ENCODE measurements at places on chromosomes 1 and 21. TPM values are rescaled to one million over a fixed set of nuclear protein-coding genes. Genes with fewer than 3 reads are reported as not detected.

Gene SH2D1B
- total RNA-seq = not detected

Gene DYNLT5
- not detected for total RNA-seq

- DNase-seq = no peak
Observed at GRCh38 chr1:190226006-190226405, 251.7 kb downstream of the BRINP3 start.

DNA sequence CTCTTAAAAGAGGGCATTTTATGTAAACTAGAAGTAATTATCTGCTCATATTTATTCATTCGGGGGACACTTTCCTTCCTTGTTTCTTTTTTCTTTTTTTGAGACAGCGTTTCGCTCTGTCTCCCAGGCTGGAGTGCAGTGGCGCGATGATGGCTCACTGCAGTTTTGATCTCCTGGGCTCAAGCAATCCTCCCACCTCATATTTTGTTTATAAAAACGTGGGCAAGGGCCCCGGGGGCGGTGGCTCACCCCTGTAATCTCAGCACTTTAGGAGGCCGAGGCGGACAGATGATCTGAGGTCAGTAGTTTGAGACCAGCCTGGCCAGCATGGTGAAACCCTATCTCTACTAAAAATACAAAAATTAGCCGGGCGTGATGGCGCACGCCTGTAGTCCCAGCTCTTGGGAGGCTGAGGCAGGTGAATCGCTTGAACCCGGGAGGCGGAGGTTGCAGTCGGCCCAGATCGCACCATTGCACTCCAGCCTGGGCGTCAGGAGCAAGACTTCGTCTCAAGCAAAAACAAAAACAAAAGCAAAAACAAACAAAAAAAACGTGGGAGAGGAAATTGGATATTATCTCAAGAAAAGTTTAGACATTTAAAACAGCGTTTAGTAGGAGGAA is 926 bp upstream of the DFFA start:
- peak; percentile 75 for DNase-seq

GRCh38 chr1:19251305-19252196 is at the start of the genes EMC1 and MRTO4:
Gene EMC1, minus strand, starts transcription at chr1:19251524. Its CDS starts 15 bp downstream, at chr1:19251509.
Gene MRTO4, plus strand, starts transcription at chr1:19251805. Its CDS starts 31 bp downstream, at chr1:19251836.
- peak; percentile 95 for DNase-seq

- no peak for DNase-seq
Observed at GRCh38 chr1:25560788-25561187, 17.4 kb downstream of the LDLRAP1 start.

Gene B3GALT6
- total RNA-seq = 17.7 TPM

Gene GCSAML
- total RNA-seq = not detected

DNA sequence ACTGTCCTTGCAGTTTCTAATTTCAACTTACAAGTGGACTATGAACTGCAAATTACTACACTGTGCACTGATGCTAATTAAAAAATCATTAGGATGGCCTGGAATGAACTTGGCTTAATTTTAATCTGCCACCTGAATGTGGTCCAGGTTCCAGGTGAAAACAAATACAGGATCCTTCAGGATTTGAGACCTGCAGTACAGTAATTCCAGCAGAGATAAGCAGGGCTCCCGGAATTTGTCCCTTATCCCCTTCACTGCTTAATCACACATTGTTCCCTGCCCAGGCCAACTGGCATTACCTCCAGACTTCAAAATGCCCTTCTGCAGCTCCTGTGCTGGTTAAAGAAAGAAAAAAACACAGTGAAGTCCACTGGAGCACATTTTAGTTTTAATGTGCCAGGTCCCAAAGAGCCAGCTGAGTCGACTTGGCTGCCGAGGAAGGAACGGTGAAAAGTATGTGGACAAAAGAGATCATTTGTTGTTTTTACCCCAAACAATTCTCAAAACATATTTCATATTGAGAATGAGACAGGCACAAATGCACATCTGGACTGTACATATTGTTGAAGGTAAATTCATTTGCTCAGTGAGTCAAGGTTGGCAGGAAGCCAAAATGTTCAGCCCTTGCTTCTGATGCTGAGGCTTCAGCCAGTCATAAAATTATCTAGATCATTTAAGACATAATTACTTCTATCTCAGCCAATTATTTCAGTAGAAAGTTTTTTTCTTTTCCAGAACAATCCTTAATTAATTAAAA is 28.3 kb downstream of the DEGS1 start:
- DNase-seq = peak; percentile 56

DNA sequence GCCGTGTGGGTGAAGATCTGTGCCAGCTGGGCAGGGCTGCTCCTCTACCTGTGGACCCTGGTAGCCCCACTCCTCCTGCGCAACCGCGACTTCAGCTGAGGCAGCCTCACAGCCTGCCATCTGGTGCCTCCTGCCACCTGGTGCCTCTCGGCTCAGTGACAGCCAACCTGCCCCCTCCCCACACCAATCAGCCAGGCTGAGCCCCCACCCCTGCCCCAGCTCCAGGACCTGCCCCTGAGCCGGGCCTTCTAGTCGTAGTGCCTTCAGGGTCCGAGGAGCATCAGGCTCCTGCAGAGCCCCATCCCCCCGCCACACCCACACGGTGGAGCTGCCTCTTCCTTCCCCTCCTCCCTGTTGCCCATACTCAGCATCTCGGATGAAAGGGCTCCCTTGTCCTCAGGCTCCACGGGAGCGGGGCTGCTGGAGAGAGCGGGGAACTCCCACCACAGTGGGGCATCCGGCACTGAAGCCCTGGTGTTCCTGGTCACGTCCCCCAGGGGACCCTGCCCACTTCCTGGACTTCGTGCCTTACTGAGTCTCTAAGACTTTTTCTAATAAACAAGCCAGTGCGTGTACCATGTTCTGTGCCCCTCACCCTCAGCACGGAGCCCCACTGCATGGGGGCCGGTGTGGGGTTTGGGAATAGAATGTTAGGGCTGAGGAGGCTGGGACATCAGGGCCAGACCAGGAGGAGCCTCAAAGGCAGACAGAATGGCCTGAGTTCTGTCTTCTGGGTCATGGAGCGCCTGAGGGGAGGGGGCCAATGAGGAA is 21.3 kb downstream of the SERINC2 start:
- DNase-seq = no peak

DNA sequence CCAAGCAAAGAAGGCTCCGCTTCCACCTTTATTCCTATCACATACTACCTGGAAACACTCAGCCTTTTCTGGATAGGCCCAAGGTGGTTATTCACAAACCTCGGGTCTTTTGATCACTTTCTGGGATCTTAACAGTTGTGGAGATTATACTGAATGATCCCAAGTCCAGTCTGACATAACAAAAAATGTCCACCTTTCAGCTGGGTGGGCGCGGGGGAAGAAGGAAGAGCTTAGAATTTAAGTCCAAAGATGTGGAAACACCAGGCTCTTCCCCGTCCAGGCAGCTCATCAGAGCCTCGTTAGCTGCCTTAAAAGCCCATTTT is 338 bp upstream of the C1orf53 start:
- DNase-seq = no peak

Gene OR2L3
- not detected for total RNA-seq

- DNase-seq = no peak
Observed at GRCh38 chr1:7705048-7705907, 65.8 kb upstream of the VAMP3 start.

DNA sequence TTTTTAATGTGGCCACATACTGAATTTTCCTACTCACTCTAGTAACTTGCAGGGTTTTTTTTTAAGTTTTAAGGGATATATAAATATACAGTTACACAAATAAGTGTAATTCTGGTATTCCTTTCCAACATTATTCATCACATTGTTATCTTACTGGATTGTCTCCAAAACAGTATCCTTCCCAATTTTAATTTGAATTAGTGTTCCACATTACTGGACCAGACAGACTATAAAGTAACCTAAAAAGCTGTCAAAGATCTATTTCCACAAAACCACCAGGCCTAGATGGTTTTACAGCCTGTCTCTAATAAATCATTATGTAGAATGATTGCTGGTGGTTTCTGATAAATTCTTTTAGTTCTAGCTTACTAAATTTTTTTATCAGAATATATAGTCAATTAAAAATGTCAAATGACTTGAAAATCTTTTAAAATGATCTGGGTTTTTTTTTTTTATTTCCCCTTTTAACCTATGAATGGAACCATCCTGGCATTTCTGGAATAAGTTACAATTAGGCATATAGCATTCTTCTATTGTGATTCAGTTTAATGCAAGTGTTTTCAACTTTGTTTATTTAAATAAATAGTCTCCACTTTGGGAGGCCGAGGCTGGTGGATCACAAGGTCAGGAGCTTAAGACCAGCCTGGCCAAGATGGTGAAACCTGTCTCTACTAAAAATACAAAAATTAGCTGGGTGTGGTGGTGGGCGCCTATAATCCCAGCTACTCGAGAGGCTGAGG is 59.3 kb downstream of the PACC1 start:
- DNase-seq = no peak
